ENCODE measurements at places on chromosomes 7 and 10.

DNA sequence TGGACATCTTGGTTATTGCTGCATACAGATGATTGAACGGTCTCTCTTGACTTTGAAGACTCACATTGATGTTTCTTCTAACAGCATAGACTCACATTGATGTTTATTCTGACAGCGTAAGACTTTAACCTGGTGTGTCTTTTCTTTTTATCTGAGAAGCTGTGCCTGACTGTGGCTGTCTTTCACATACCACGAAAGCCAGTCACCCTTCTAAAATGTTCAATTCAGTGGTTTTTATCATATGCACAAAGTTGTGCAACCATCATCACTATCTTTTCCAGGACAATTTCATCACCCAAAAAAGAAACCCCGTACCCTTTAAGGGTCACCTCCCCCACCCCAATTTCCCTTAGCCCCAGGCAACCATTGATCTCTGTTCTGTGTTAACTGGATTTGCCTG is 24.7 kb downstream of the CELF2 start:
- DNase-seq, result no peak

DNA sequence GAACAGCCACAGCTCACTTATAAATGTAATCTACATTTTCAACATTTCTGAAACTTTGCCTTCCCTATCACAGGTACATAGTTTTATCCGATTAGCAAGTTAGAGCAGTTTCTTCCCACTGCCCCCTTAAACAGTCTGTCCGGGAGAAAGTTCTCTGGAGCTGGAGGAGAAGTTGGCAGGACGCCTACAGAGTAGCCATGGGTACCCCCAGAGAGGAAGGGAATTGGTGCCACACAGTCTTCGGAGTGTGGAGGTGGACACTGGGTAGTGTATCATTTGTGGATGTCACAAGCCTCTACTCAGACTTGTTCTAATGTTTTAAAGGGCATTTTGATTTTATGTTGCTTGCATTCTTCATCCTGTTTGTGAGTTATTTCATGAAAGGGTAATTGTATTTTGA is 39.0 kb downstream of the TAF3 start:
- no peak for DNase-seq

GRCh38 chr10:6579904-6580278 is at the start of gene PRKCQ:
TSS of gene PRKCQ (minus strand) at chr10:6580276. CDS start at chr10:6515135, 65,141 bp downstream.
- DNase-seq, result peak; percentile 19

DNA sequence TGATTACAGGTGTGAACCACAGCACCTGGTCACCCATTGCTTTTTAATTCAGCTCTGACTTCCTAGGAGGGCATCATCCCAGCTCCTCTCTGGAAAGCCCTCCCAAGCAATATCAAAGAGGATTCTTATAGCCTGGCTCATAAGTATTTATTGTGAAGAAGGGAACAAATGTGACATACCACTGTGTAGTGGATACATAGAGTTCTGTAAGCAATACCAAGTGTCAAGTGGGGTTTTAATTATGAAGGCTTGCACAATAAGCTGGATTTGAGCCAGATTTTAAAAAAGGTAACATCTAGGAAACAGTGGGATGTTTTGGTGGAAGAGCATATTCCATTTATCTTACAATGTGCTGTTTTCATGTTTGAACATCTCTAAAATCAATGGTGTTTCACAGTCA is 19.0 kb upstream of the PRTFDC1 start:
- no peak for DNase-seq

GRCh38 chr7:94298943-94299342 is 95.8 kb upstream of the COL1A2 start:
- DNase-seq, result no peak

Data from NCI-H2081 (cell line).